ENCODE measurements at places on chromosomes 13 and 19. TPM values are rescaled to one million over a fixed set of nuclear protein-coding genes. Genes with fewer than 3 reads are reported as not detected.

DNA sequence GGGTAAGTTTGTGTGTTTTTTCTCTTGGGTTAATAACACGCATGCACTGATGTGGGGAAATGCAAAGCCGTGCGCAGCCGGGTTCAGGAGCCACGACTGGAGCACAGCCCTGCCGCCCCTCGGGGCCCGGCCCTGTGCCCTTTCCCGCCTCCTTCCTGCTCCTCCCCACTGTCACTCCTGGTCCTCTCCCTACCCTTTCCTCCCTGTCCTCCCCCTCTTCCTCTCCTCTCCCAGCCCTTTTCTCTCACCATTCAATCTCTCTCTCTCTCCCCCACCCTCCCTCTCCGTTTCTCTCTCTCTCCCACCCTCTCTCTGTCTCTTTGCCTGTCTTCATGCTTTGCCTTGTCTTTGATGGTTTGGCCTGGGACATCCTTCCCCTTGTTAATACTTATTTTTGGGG lies 27.2 kb downstream of the PLEKHJ1 start:
- DNase-seq = no peak

- no peak for DNase-seq
Measured at GRCh38 chr13:20713014-20713376, 9.5 kb downstream of the IL17D start.

- no peak for DNase-seq
Measured at GRCh38 chr13:46526100-46526735, 26.8 kb upstream of the LRCH1 start.

DNA sequence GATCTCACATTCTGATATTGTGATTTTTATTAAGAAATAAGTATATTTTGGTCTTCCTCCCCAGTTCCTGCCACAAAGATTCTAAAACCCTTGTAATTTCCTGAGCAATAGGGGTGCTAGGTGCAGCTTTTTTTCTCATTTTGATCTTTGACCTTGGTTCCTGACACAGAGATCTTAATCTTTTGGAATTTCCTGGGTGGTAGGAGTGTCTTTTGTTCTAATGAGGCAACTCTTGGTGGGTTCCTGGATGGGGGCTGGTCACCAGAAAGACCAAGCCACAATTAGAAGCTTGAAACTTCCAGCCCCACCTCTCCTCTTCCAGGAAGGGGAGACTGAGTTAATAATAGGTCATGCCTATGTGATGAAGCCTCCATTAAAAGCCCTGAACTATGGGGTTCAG lies 334.6 kb downstream of the FOXO1 start:
- DNase-seq = no peak

- DNase-seq = no peak
Measured at GRCh38 chr13:90889906-90890834, 457.3 kb upstream of the MIR17HG start.

GRCh38 chr13:102176846-102177245 lies 225.0 kb downstream of the FGF14 start:
- DNase-seq = no peak

DNA sequence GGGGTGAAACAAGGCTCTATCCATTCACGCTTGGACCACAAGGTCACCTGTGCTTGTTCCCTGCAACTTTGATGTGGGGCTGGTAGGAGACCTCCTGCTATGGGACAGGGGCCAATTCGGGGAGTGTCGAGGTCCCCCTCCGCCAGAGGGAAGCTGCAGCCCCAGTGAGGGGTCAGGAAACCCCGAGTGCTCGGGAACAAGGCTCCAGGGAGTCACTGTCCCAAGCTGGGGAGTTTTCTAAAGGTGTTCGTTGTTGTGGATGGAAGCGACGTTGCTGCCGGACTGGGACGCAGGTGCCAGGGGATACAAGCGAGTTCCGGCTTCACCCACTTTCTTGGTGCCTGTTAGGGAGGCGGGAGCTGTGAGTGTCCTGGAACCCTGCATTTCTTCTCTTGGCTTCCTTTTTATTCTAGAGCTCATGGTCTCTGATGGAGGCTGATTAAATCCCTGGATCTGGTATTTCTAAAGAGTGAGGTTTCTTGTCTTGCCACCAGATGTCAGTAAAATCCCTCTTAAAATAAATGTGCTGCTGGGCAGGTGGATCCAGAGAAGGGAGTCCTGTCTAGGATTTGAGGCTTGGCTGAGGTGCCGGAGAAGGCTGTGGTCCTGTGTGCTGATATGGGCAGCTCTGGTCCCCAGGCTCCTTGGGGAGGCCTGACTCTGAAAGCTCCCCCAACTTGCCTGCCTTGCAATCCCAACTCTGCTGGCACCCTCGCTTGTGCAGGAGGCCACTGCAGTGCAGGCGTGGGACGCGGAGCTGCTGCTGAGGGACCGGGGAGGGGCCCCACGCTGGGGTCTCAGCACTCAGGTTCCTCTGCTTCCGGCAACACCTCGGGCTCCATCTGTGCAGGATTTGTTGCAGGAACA lies 153.9 kb downstream of the TEX29 start:
- DNase-seq = no peak

DNA sequence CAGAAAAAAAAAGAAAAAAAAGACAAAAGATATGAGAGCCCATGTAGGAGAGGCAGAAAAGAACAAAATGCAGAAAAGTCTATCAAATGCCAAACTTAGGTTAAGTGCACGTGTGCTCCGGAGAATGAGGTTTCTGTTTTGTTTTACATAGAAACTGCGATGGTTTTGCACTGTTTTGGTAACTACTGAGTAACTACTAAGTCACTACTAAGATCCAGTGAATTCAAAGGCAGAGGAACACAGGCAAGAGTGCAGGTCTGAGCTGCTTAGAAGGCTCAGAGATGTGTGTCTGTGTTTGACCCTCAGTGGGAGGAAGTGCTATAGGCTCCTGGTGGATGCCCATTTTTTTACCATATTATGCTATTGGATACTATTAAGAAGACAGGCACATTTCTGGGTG lies 299.3 kb downstream of the NDFIP2 start:
- DNase-seq = no peak

DNA sequence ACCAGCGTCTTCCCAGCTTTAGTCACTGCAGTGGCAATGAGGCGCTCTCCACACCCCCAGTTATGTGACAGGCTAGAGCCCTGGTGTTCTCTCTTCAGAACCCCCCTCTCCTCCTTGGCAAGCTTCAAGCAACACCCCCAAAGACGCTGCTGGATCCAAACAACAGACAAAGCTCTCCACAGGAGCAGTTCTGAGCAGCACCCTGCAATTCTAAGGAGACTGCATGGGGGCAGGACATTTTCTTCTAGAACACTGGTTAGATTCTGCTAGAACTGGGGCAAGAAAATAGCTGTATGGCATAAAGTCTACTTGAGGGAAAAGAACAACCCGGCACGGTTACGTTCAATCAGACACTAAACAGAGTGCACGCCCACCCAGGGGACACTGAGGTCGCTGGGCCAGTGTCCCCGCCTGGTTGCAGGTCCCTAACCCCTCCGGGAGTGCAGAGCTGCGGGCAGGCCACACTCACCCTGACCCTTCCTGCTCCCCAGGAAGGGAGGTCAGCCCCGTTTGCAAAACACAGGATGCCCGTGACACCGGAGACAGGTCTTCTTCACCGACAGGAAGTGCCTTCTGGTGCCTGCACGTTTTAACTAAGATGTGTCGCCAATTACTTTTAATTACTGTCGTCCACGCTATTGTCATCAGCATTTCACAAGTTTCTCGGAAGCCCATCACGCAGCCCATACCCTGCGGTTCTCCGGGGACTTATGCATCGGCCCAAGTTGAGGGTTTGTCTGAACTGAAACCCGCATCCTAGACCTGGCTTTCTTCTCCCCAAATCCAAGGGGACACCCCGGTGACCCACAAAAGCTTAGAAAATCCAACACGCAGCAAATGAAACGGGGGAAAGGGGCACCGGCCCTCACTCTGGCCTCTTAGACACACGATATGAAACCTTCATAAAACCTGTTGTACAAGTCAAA lies 943 bp downstream of the GJB6 start:
- no peak for DNase-seq

- peak; percentile 28 for DNase-seq
Measured at GRCh38 chr19:18430417-18431144, 7.4 kb downstream of the ISYNA1 start.

DNA sequence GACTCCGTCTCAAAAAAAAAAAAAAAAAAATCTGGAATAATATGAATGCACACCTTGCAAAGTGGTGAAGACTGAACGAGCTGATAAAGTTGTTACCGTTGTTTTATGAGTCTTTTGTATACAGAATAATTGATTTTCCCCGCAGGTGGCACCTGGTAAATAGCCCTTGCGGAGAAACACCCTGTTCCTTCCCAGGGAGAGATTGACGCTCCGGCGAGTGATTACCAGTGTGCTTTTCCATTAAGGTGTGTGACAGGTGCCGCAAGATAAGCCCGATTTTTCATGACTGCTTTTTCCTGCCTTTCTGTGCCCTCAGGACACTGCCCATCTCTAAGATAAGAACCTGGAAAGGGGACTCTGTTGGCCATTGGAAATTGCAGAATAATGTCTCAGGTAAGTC lies 943 bp downstream of the ZNF302 start:
- DNase-seq = no peak

DNA sequence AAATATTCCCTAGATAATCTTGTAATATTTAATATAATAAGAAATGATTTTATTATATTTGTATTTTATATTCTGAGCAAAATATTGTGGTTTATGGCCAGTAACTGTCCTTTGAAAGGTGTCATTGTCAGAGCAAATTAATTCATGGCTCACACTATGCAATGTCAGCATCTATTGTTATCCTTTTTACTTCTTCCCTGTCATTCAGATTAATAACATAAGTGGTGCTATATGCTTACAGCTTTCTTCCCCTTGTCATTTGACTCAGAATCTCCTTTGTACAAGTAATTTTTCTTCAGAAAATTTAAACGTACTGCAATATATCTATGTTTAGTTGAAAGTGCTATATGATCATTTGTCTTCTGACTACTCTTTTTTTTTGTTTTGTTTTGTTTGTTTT lies 1738.2 kb upstream of the MIR17HG start:
- no peak for DNase-seq

DNA sequence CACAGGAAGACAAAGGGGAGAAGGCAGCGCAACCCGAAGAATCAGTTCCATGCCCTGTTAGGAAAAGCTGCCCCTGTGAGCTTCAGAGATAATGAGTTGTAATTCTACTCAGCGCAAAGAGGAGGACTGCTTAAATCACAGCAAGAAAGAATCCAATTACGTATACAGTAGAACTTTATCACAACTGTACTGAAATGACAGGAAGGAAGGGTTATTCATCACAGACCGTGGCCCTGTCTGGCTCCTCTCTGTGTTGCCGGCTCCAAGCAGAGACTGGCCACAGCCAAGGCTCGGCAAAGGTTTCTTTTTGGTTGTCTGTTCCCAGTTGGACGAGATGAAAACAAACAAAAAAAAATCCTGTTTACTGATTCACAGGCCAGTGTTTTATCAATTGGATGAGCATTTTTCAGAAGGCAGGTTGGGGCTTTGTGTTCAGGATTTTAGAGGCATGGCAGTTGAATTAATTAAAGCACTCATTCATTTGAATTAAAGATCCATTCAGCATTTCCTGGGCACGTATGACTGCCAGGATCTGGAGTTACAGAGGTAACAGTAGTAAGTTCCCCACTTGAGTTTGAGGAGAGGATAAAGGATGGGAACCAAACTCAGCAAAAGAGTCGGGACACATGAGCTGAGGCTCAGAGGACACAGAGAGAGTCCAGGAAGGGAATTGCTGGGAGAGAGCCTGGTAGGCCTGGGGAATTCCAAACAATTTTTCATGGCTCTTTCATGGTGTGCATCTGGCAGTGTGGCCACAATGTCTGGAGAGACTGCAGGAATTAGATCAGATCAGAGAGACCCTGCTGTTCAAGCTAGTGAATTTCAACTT lies 341.0 kb downstream of the DNAJC15 start:
- no peak for DNase-seq

- no peak for DNase-seq
Measured at GRCh38 chr13:36764957-36765356, 54.1 kb upstream of the RFXAP start.

DNA sequence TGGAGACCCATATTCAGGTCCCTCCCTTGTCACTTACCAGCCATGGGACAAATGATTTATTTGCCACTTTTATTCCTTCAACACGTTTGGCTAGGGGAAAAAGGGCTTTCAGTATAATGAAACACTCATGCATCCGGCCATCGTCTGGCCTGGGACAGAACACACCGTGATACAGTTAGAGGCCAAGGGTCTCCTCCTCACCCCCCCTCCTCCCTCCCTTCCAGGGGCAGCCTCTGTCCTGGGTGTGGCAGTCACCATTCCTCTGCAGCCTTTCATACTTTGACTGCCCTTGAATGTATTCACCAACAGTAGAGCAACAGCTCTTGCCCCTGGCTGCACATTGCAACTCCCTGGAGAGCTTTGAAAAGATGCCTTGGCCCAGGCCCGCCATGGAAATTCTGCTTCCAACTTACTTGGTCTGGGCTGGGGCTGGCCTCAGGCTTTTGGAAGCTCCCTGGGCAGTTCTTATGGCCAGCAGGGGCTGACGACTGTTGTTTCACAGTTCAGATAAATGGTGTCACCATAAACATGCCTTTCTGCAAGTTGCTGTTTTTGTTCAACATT lies 3.0 kb downstream of the PAK4 start:
- DNase-seq = peak; percentile 48

DNA sequence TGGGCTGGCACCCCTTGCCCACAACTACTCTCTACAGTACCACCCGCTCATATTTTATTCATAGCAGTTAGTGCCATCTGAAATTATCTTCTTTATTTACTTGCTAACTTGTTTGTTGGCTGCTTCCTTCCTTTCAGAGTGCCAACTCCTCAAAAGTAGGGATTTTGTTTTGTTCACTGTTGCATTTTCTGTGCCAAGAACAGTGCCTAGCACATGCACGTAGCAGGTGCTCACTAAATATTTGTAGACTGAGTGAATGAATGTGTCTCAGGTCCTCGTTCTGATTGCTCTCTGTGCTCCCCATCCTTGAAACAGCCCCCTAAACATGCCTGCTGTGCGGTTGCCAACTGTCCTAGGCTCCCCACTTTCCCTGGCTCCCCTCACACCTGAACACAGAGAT lies 1.5 kb downstream of the GIPC1 start:
- DNase-seq = no peak

DNA sequence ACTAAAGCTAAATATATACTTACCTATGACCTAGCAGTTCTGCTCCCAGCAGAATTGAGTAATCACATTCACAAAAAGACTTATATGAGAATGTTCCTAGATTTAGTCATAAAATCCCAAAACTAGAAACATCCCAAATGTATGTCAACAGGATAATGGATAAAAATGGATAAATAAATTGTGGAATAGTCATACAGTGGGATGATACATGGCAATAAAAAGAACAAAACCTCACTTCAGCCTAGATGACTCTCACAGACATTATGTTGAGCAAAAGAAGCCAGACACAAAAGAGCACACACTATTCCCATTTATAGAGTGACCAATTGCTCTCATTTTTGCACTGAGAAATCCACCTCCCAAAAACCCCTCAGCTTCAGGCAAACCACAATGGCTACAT lies 352.4 kb upstream of the HTR2A start:
- no peak for DNase-seq

- DNase-seq = no peak
Measured at GRCh38 chr19:12353375-12353774, 12.1 kb downstream of the ZNF442 start.

GRCh38 chr19:51687791-51688670 lies 5.1 kb upstream of the SPACA6 start:
- DNase-seq = peak; percentile 64

GRCh38 chr13:95874286-95874685 lies 178.9 kb downstream of the UGGT2 start:
- no peak for DNase-seq

PSG1 gene
- total RNA-seq = not detected

MBD3L2 gene
- total RNA-seq = not detected

NOVA2 gene
- 1.2 TPM for total RNA-seq

MRI1 gene
- 31.8 TPM for total RNA-seq

FPR3 gene
- total RNA-seq = 7.5 TPM

TPRX1 gene
- not detected for total RNA-seq

KLHL1 gene
- 0.08 TPM for total RNA-seq

All from left colon (tissue), 2 donors.